Airway epithelial cell (primary cell): ENCODE measurements at places on chromosomes 7 and 10. TPM values are rescaled to one million over a fixed set of nuclear protein-coding genes. Genes with fewer than 3 reads are reported as not detected.

VSTM4 gene
- total RNA-seq: 0.05 and 0.07 TPM in 2 replicates

ZNF107 gene
- total RNA-seq: 3.7 and 4.3 TPM in 2 replicates

EPDR1 gene
- 3.3 and 3.9 TPM in 2 replicates for total RNA-seq

CLDN3 gene
- total RNA-seq: 0.28 TPM in 1 of 2 replicates, not detected in the other

CSGALNACT2 gene
- total RNA-seq: 5.2 and 6.1 TPM in 2 replicates

NXPH1 gene
- total RNA-seq: not detected in 2 replicates

ITGB8 gene
- 20.8 and 24.2 TPM in 2 replicates for total RNA-seq
